Astrocyte of the hippocampus (primary cell): ENCODE measurements at places on chromosomes 7 and 10.
A peak's percentile ranks its signal among the peaks of the same experiment; 100 is the strongest.

GRCh38 chr7:158856883-158857668 is 718 bp downstream of the DYNC2I1 start:
- DNase-seq: no peak

GRCh38 chr10:15370212-15370855 is 755 bp downstream of the FAM171A1 start:
- peak; percentile 62 for DNase-seq

DNA sequence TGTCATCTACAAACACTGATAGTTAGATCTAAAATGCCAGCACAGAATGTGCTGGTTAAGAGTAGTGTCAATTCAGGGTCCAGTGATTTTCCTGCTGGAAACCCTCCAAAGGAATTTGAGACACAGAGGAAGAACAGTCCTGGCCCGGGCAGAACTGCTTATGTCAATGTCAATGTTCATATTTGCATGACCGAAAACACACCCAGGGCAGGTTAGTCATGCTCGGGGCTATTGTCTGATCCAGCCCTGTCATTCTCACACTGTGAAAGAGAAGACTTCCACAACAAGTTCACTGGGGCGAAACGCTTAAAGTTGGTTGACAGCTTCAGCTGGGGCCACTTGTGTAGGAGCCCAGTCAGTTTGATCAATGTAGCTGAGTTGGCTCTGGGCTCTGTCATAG is 139.3 kb downstream of the C1GALT1 start:
- peak; percentile 51 for DNase-seq

DNA sequence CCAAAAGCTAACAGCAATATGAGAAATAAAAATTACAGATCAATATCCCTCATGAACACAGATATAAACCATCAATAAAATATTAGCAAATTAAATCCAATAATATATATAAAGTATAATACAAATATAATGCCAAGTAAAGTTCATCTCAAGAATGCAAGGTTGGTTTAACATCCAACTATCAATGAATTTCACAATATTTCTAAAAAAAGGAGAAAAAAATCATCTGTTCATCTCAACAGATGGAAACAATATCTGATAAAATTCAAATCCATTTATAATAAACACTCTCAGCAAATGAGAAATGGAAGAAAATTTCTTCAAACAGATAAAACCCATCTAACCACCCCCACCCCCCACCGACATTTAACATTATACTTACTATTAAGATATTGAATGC is 86.9 kb downstream of the SIRT1 start:
- DNase-seq: no peak

DNA sequence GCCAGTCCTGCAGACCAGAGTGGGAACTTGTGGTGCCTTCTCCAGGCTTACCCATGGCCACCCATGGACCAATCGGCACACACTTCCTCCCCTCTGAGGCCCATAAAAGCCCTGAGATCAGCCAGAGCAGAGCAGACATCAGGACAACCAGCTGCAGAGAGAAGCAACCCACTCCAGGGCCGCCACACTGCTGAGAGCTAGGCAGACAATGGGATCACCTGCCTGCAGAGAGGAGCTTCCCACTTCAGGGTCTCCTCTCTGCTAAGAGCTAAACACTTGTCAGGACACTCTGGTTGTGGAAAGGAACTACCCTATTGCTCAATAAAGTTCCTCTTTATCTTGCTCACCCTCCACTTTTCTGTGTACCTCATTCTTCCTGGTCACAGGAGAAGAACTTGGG is 34.0 kb downstream of the C7orf25 start:
- DNase-seq: no peak

GRCh38 chr10:106436123-106436715 is 728.3 kb downstream of the SORCS1 start:
- peak; percentile 56 for DNase-seq

GRCh38 chr7:499853-500485 is 19.7 kb downstream of the PDGFA start:
- DNase-seq: no peak

DNA sequence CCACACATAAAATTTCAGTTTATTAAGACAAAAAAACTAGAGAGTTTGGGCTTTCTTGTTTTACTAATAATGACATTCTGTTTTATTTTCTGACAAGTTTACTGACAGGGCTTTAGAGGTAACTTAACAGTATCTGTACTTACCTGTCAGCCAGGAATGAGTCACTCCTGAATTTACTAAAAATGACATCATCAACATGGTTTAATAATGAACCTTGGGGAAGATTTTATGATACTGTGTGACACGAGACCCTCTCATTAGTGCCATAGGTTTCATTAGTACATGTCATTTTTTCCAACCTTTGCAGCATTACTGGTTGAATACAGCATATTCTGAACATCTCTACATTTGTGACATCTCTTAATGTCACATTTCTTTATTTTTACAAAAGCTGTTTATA is 131.1 kb downstream of the KCND2 start:
- no peak for DNase-seq

GRCh38 chr10:58335306-58336005 is 650 bp downstream of the UBE2D1 start:
- DNase-seq: peak; percentile 55

GRCh38 chr7:85341973-85342372 is 155.1 kb upstream of the SEMA3D start:
- DNase-seq: no peak

GRCh38 chr10:71753091-71753959 is 20.0 kb downstream of the VSIR start:
- DNase-seq: no peak

GRCh38 chr7:132881317-132881716 is 200.6 kb downstream of the CHCHD3 start:
- DNase-seq: no peak

GRCh38 chr10:43867667-43868565 is 219.2 kb upstream of the ZNF32 start:
- DNase-seq: peak; percentile 77

- DNase-seq: peak; percentile 47
Observed at GRCh38 chr10:26821699-26822570, 38.8 kb downstream of the ABI1 start.

DNA sequence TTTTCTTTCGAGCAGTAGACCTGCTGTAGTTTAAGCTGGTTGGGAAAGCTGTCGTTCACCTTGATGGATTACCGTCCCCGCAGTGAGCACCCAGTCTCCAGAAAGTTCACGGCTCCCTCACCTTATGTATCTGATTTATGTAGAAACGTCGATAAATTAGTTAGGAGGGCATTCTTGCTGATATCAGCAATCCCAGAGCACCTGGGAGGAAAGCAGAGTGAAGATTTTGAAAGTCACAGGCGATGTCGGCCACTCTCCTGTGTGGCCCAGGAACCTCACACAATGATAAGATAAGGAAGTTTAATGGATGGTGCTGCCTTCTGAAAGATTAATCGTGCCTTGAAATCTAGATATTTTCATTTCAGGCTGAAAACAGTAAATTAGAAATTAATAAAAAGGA is 336.8 kb downstream of the DPP6 start:
- DNase-seq: no peak

GRCh38 chr10:63713191-63714144 is 192.3 kb downstream of the REEP3 start:
- DNase-seq: peak; percentile 88

DNA sequence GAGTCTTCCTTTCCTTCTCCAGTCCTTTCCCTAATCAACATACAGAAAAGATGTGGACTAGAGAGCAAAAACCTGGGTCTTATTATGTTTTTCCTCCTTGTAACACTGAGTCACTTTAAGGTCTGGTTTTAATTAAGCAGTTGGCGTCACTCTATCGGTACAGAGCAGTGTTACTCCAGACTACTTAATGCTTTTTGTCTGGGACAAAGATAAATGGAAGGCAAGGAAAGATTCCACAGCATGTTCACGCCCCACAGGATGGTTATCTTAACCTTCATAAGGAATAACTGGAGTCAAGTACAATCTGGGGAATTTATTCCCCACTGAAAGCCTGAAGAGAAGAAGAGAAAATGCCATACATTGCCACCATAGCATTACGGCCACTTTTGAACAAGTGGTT is 145.7 kb downstream of the ELAPOR2 start:
- DNase-seq: no peak

GRCh38 chr7:116957874-116958273 is 4.6 kb downstream of the ST7 start:
- DNase-seq: no peak

GRCh38 chr7:132782777-132783640 is 206.7 kb upstream of the PLXNA4 start:
- peak; percentile 89 for DNase-seq

DNA sequence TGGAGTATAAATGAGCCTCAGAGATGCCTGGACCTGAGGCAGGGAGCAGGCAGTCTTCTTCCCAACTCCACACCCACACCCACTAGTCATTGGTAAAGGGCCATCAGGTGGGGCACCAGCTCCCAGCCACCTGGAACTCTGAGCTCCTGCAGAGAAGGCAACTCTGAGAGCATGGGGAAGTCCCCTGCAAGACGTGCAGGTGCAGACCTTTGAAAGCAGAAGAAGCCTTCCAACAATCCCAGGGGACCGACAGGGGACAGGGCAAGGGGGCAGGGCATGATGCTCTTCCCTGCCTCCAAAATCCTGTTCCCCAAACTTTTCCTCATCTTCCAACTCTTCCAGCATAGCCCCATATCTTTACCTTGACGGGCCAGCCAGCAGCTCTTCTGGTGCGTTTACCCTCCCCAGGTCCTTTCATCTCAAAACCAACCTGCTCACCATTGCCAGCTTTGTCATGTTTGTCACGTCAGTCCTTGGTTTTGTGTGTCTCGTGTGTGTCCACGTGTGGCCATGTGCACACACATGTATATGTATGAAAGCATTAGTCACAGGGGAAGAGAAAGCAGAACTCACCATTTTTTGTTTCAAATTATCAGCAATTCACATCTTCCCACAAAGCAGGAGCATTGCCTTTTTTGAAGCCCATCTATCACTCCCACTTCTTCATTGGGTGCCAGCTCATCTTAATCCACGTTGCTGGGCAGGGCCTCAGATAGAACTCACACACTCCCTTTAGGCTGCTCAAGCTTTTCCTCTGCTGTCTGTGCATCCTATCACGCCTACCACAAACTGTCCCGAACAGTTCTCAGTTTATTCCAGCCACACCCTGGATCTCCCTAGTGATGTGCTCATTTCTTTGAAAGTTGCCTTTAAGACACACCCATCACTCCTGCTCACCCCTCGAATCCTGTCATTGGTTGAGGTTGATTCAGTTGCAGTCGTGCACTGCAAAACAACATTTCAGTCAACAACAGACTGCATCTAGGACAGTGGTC is 41.0 kb upstream of the AMPH start:
- no peak for DNase-seq

DNA sequence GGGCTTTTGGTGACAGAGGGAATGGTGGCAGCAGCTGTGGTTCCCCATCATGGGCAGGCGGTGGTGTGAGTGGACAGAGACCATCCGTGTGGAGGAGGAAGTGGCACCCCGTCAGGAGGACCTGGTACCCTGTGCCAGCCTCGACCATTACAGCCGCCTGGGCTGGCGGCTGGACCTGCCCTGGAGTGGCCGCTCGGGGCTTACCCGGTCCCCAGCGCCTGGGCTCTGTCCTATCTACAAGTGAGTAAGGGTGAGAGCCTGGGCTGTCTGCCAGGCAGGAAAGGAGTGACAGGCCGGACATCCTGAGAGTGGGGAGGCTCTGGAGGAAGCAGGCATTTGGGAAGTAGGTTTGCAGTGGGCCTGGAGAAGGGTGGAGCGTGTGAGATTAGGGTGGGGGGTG is 2.9 kb upstream of the ZNF467 start:
- DNase-seq: peak; percentile 22

DNA sequence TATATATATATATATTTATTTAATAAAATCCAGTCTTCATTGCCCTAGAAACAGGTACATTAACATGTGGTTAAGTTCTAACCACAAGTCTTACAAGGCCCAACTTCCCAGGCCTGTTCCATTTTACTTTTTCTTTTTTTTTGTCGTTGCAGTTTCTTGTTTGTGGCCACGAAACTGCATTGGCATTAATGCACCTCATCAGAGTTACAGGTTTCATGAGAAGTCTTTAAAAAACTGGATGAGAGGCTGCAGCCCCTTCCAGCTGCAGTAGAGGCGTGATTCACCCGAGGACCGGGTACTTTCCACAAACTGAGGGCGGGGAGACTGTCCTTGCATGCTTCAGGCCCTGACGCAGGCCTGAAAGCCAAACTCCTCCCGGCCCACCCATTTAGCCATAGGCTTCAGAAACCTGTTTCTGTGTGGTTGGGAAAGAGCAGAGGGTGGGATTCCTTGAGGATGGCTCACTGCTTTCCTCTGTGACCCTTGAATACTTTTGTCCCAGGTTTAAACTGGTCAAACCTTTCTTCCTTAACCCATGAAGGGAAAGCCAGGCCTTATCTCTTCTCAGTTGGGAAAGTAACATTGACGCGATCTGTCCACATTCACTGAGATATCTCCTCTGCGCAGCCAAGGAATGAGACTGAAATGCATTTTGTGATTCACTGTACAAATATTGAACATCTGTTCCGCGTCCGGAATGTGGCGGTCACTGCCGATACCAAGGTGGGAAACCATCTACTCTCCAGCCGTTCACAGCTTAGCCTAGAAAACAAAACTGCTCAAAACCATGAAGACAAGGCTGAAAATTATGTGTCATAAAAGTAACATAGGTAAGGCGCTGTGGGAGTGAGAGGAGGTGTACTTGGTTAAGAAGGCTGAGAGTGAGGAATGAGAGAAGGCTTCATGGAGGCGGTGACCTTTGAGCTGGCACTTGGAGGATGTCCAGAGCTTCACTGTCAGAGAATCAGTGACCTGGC is 311.7 kb downstream of the GATA3 start:
- DNase-seq: peak; percentile 92

- DNase-seq: no peak
Observed at GRCh38 chr10:25112016-25112415, 62.8 kb upstream of the GPR158 start.

DNA sequence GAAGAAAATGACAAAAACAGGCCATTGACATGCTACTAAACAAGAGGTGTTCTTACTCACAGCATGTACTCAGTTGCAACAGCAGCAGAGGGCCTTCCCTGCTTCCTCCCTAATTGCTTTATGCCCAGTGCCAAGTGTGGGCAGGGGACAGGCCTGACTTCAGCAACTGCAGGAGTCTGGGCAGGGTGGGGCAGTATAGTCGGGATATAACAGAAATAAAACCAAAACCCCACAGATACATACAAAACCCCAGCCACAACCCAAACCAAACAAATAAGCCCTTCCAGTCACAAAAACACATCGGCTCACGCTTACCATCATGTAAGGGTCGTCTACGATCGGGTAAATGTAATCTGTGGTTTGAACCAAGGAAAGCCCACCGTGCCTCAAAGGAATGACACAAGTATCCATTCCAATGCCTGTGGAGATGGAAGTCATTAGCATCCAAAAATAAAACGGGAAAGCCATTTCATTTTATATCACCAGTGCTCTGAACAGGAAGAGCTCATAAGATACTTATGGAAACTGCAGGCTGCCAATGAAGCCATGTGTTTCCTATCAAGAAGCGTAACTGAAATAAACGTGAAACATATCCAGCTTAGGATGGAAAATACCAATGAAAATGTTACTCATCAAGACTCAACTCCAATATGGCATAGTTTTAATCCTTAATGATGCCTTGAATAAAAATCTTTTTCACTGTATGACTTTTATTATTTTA is 9.5 kb downstream of the SEPHS1 start:
- DNase-seq: no peak

GRCh38 chr7:91826377-91826776 is 54.1 kb downstream of the MTERF1 start:
- peak; percentile 85 for DNase-seq
